ENCODE measurements at places on chromosomes 7 and 10. TPM values are rescaled to one million over a fixed set of nuclear protein-coding genes. Genes with fewer than 3 reads are reported as not detected.

GRCh38 chr10:17453373-17454091 is 863 bp downstream of the ST8SIA6 start:
- DNase-seq, result peak; percentile 16

DNA sequence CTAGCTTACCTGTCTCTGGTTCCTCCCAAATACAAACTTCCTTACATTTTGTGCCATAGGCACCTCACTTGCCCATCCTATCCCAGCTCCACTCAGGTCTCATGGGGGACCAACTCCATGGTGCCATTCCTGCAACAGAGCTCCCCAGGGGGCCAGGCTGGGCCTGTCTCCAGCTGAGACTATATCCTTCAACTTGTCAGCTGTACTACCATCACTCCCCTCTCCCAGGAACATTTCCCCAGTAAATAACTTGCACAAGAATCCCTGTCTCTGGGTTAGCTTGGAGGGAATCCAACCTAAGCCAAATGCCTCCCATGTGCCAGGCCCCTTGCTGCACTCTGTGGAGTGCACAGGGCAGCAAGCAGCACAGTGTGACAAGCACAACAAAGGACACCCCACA is 33.2 kb downstream of the FRMPD2 start:
- no peak for DNase-seq

GRCh38 chr7:54802841-54803240 is 43.8 kb upstream of the SEC61G start:
- DNase-seq, result no peak

DNA sequence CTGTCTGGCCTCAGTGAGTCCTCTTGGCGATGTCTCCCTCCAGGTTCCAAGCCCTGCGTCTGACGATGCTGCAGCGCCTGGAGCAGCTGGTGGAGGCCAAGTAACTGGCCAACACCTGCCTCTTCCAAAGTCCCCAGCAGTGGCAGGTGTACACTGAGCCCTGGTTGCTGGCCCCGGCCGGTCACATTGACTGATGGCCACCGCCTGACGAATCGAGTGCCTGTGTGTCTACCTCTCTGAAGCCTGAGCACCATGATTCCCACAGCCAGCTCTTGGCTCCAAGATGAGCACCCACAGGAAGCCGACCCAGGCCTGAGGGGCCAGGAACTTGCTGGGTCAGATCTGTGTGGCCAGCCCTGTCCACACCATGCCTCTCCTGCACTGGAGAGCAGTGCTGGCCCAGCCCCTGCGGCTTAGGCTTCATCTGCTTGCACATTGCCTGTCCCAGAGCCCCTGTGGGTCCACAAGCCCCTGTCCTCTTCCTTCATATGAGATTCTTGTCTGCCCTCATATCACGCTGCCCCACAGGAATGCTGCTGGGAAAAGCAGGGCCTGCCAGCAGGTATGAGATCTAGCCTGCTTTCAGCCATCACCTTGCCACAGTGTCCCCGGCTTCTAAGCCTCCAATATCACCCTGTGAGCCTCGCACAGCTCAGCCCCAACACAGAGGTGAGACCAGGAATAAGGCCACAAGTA is 7.3 kb upstream of the ZNF22 start:
- DNase-seq, result no peak

DNA sequence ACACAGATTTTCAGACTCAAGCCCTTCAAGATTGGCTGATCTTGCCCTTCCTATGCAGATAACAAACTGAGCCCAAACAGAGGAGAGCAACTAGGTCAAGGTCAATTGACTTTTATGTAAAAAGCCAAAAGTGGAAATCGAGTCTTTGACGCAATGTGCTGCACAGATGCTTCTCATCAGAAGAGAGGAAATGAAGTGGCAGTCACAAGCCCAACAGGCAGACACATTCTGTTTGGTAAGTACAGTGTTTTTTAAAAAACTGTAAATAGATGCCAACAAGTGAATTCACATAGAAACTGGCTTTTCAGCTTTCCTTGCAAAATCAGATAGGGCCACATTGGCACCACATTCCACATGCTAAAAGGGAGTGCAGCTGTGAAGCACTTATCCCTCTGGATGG is 606.6 kb downstream of the KCNMA1 start:
- DNase-seq, result no peak

DNA sequence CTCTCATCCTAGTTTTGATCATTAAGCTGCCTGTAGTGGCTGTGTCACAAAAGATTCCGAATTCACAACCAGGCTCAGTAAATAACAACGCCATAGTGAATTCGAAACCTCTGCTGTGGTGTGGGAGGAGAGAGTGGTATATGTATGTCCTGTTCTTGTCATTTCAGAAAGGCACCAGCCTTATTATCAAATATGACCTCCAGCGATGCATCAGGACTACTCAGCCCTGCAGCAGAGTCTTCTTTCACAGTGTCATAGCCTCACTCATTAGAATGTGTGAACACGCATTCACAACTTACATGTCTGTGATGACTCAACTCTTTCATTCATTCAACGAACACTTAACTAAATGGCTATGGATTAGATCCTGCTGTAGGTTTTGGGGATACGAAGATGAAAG is 15.3 kb downstream of the AOC1 start:
- DNase-seq, result no peak

GRCh38 chr7:54242776-54243175 is 299.4 kb upstream of the VSTM2A start:
- no peak for DNase-seq

The MSS51 gene
- total RNA-seq, result 2.1 TPM
